ENCODE measurements at places on chromosomes 7 and 10. TPM values are rescaled to one million over a fixed set of nuclear protein-coding genes. Genes with fewer than 3 reads are reported as not detected.

DNA sequence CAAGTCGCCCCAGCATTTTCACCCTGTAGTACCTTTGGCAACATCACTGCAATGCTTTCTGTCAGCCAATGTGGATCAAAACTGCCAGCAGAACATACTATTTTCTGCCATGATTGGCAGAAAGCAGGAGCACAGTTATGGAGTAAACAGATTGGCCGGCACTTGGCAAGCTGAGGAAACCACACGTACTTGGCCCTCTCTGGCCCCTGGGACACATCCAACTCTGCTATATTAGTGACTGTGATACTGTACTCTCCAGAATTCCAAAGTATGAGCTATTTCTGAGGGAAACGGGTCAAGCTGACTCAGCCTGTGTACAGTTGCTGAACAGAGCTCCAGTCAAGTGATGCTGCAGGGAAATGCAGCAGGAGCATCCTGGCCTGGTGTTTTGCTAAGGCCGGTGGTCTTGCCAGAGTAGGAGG is 39.8 kb upstream of the LANCL2 start:
- DNase-seq: no peak
- H3K4me1 ChIP-seq: no peaks in the 10 kb centered on the region
- no peaks in the 10 kb centered on the region for H3K36me3 ChIP-seq
- no peak overlapping the region for H3K4me3 ChIP-seq
- H3K27ac ChIP-seq: no peak overlapping the region

TAF5 gene
- 8.7 TPM for total RNA-seq

DNA sequence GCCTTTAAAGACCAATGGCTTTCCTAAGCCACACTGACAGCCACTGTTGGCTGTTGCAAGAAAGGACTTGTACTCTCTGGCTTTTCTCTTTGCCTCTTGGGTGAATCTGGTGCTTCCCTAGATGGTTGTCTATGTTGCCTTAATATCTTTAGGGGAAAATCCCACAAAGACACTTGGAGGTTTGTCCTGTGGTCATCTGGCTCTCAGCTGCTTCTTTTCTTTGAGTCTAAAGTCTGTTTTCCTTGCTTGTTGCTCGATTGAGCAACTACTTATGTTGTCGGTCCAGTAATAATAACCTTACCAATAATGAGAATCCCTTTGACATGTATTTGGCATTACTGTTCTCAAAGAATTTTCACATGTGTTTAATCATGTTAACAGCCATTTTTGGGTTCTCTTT is 537.6 kb downstream of the LRMDA start:
- H3K27ac ChIP-seq: no peak overlapping the region
- H3K4me3 ChIP-seq: no peak overlapping the region
- peaks cover 6% of the 10 kb centered on the region for H3K4me1 ChIP-seq
- DNase-seq: no peak

RADIL gene
- 41.7 TPM for total RNA-seq

CEP41 gene
- total RNA-seq: 11.5 TPM

WNT2 gene
- not detected for total RNA-seq

- peak overlapping the region; percentile 81 for H3K27ac ChIP-seq
- peaks cover 20% of the 10 kb centered on the region for H3K4me1 ChIP-seq
- no peaks in the 10 kb centered on the region for H3K27me3 ChIP-seq
- DNase-seq: no peak
- H3K4me3 ChIP-seq: peak overlapping the region; percentile 92
Observed at GRCh38 chr10:72274213-72274729, 547 bp downstream of the DDIT4 start.

TMEM184A gene
- total RNA-seq: 4.5 TPM

DNA sequence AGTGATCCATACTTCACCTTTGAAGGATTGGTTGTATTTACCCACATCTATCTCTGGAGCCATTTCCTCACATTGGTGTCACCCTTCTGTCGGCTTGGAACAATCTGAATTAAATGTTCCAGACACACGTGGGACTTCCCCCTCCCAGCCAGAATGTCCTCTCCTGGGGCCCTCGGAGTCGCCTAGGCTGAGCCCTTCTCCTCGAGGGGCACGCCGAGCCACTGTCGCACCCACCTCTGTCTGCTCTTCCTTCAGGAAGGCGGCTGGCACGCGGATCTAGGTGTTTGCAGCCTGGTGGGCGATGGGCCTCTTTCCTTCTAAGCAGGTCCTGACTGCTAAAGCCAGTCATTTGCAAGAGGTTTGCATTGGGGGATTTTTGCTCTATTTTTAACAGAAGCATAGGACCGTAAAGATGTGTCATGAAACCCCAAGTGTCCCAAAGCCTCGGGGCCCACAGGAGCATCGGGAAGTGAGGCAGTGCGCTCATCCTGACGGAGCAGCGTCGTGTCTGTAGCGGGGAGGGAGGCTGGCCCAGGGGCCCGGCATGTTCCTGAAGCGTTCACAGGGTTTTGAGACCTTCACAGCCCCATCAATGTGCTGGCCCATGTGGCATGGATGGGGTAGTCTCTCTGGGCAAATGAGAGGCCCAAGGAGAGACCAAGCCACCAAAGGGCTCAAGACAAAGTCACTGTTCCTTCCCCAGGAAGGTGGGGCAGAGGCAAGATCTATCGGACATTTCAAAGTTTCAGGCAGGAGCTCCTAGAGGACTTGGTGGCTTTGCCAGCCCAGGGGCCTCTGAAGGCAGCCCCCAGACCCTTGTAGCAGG is 86.7 kb downstream of the RGS10 start:
- DNase-seq: no peak
- H3K4me3 ChIP-seq: no peak overlapping the region
- H3K27me3 ChIP-seq: no peaks in the 10 kb centered on the region
- no peaks in the 10 kb centered on the region for H3K4me1 ChIP-seq
- no peak overlapping the region for H3K27ac ChIP-seq

GIMAP4 gene
- not detected for total RNA-seq

DNA sequence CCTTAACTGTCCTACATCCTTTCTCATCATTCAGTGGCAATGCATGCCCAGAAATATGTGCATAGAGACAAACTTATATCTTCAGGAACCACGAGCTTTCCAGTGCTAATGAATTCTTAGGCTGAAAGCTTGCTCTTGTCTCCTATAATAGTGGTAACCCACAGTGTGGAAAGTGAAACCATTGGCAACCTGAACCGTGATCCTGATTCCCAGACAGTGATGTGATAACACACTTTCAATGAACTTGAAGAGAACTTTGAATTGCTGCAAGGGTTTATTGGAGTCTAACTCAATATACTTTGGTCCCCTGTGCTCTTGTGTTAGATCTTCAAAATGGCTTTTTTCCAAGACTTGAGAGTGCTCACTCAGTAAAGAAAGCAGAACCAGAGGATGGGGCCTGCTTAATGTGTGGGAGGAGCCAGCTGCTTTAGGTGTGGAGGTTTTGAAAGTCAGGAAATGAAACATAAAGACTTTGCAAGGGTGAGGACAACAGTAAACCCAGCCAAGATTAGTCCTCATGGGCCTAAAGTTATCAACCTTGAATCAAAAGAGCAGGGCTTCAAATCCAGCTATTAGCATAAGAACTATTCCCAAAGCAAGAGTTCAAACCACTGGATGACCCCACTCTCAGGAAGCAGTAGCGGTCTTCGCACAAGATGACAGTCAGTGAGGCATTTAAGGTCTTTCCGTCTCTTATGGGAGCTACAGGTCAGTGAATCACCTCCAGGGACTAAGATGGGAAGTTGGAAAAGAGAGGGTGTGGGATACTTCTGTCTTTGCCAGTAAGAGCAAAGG is 332.4 kb upstream of the NRP1 start:
- H3K4me3 ChIP-seq: no peak overlapping the region
- no peaks in the 10 kb centered on the region for H3K27me3 ChIP-seq
- H3K36me3 ChIP-seq: no peaks in the 10 kb centered on the region
- no peak for DNase-seq
- no peaks in the 10 kb centered on the region for H3K4me1 ChIP-seq
- no peak overlapping the region for H3K27ac ChIP-seq

TEX47 gene
- not detected for total RNA-seq

DNA sequence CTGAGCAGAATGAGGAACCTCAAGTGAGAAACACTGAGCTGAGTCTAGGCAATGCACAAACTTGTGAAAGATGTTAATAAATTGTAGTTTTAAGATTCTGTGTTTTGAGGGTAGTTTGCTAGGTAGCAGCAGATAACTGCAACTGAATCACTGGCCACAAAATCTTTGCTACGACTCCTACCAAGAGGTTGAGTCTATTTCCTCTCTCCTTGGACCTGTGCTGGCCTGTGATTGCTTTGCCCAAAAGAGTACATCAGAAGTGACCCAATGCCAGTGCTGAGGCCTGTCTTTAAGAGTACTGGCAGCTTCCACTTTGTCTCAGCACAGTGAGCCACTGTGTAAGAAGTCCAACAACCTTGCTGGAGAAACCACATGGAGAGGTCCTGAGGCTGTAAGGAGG is 11.9 kb upstream of the TSPAN13 start:
- no peak for DNase-seq
- H3K27ac ChIP-seq: no peak overlapping the region
- H3K36me3 ChIP-seq: no peaks in the 10 kb centered on the region
- peaks cover 30% of the 10 kb centered on the region for H3K4me1 ChIP-seq
- no peak overlapping the region for H3K4me3 ChIP-seq

CPXM2 gene
- 1.4 TPM for total RNA-seq

- no peak for DNase-seq
- H3K27ac ChIP-seq: no peak overlapping the region
- H3K36me3 ChIP-seq: no peaks in the 10 kb centered on the region
Observed at GRCh38 chr10:101841826-101842225, 1.8 kb downstream of the KCNIP2 start.

EBF3 gene
- 2.8 TPM for total RNA-seq

DNA sequence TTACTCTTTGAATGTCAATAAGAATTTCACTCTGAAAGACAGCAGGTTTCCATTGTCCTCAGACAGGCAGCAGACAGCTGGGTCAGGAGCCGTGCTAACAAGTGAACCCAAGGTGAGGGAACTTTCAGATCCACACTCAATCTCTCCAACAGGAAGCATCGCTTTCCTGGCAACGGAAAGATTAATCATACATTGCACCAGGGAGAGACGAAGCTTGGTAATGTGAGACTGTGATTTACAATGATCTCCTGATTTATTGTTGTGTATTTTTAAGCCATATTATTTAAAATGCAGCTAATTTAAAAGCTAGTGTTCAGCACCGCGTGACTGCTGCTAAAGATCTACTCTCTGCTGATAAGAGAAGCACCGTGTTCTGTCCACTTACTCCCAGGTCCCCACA is 17.5 kb upstream of the NOM1 start:
- no peaks in the 10 kb centered on the region for H3K36me3 ChIP-seq
- H3K27ac ChIP-seq: no peak overlapping the region
- no peaks in the 10 kb centered on the region for H3K4me1 ChIP-seq
- no peak overlapping the region for H3K4me3 ChIP-seq

PIP gene
- total RNA-seq: not detected

- H3K27ac ChIP-seq: no peak overlapping the region
- H3K27me3 ChIP-seq: no peaks in the 10 kb centered on the region
- peaks cover 23% of the 10 kb centered on the region for H3K4me1 ChIP-seq
- H3K36me3 ChIP-seq: peaks cover 4% of the 10 kb centered on the region
Observed at GRCh38 chr10:125048094-125048864, 106.4 kb downstream of the ZRANB1 start.

DNA sequence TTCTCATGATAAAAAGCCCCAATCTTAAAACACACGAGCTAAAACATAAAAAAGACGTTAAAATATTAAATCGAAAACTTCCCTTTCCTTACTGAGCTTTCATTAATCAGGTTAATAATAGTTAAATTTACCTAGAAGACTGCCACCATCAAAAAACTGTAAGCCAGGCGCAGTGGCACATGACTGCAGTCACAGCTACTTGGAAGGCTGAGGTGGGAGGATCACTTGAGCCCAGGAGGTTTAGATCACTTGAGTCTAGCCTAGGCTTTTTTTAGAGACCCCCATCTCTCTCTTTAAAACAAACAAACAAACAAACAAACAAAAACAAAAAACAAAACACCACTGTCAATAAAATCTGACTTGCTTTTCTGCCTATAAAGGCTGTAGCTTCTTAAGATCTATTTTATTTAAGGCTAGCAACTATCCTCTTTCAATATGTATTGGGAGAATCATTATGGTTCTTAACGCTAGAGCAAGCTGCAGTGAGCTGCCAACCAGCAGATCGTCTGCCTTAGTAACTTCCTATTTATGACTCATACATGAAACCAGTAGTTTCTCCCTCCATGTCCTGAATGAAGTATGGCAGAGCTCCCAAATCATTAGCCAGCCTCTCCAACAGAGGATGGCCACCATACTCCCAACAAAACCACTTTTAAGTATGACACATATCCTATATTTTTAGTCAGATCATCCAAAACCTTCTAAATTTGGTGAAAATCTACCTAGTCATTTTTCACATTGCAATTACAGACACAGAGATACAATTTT is 163.7 kb downstream of the SRPK2 start:
- H3K36me3 ChIP-seq: no peaks in the 10 kb centered on the region
- no peaks in the 10 kb centered on the region for H3K27me3 ChIP-seq
- no peak for DNase-seq
- peaks cover 3% of the 10 kb centered on the region for H3K4me1 ChIP-seq
- no peak overlapping the region for H3K4me3 ChIP-seq
- no peak overlapping the region for H3K27ac ChIP-seq

DNA sequence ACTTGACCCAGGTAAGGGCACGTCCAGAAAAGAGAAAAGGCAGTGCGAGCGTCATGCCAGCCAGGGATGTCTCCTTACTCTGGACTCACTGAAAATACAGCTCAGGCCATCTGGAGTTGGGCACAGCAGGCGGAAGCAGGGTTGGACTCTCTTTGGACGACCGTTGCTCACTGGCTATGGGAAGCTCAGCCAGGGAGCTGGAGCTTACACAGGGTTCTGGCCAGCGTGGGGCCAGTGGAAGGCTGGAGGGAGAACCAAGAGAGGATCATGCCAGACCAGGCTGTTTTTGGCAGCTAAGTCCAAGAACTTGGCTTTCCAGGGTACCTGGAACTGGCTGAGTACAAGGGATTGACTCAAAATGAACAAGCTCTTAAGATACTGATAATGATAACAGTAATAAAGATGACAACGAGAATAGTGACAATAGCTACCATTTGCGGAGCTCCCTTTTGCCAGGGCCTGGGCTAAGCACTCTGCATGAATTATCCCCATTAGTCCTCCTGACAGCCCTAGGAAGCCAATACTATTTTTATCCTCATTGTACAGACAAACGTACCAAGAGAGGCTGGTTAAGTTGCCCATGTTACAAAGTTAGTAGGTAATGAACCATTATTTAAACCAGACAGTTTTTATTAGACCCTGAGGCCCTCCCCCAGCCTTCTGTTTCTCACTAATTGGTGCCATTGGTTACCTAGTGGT is 177.6 kb downstream of the PTPN20 start:
- H3K4me3 ChIP-seq: no peak overlapping the region
- no peak overlapping the region for H3K27ac ChIP-seq
- DNase-seq: no peak
- H3K4me1 ChIP-seq: peaks cover 10% of the 10 kb centered on the region
- H3K27me3 ChIP-seq: no peaks in the 10 kb centered on the region

DNA sequence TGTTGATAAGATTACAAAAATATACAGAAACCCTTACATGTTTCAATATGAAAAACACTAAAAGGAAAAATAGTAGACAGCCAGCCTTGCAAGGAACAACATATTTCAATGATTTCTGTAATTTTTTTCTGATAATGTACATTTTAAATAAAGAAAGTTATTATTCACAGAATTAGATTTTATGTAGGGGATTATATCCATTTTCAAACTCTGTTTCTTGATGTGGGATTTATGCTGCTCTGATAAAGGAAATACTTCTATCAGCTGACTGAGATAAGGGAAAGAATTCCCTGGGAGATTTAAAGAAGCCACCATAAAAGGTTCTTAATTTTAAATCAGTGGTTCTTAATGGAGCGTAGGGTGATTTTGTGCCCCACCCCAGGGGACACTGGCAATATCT is 180.4 kb downstream of the ADAM12 start:
- no peaks in the 10 kb centered on the region for H3K27me3 ChIP-seq
- H3K36me3 ChIP-seq: no peaks in the 10 kb centered on the region
- no peak for DNase-seq
- H3K27ac ChIP-seq: no peak overlapping the region
- no peak overlapping the region for H3K4me3 ChIP-seq

GRCh38 chr10:92208736-92209135 is 82.1 kb downstream of the CPEB3 start:
- H3K36me3 ChIP-seq: no peaks in the 10 kb centered on the region
- no peaks in the 10 kb centered on the region for H3K27me3 ChIP-seq
- no peak for DNase-seq

PNLIPRP1 gene
- not detected for total RNA-seq
